ENCODE measurements at places on chromosomes 4 and X.

DNA sequence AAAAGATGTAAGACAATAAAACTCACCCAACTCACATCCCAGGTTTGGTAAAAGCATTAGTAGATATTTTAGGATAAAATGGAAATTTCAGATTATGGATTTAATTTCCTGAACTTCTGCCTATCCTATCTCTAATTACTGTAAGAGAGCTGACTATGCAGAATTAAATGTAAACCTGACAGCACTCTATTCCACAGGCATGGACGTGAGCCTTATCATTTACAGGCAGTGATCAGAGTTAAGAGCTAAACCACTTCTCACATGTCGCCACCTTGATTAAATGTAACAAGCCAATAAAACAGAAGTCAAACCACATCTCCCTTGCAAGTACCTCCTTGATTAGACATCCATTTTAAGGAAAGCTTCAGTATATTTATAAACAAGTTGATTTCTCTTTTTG, 97.5 kb upstream of the CBR4 start:
- DNase-seq = no peak

- no peak for DNase-seq
Measured at GRCh38 chr4:87388901-87389300, 2.1 kb downstream of the HSD17B11 start.

DNA sequence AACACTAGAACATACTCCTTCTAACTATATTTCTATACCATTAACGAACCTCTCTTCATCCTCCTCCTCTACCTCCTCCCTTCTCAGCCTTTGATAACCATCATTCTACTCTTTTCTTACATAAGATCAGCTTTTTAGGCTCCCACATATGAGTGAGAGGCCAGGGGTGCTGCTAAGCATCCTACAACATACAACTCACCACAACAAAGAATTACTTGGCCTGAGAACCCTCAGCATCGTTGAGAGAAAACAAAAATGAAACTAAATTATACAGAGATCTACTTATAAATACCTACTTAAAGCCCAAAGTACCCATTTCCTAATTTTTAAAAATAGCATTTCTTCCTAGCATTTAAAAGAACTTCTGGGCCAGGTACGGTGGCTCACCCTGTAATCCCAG, 77.7 kb downstream of the CC2D2A start:
- DNase-seq = no peak

GRCh38 chr4:38347251-38347650, 316.7 kb upstream of the KLF3 start:
- no peak for DNase-seq

DNA sequence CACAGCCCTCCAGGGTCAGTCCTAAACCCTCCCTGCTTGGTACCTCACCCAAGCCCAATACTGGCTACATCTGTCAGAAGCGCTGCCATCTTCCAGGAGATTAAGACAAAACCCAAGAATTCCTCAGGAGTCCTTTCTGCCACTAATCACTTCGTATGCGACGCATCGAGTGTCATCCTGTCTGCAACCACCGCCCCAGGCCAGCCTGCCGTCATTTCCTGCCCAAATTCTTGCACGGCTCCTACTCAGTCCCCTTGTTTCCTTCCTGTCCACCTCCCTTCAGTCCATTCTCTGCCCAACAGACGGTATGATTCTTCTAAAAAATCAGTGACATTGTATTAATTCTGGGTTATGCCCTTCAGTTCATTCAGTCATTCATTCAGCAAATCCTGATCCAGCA, 113.6 kb downstream of the NFKB1 start:
- DNase-seq = no peak

DNA sequence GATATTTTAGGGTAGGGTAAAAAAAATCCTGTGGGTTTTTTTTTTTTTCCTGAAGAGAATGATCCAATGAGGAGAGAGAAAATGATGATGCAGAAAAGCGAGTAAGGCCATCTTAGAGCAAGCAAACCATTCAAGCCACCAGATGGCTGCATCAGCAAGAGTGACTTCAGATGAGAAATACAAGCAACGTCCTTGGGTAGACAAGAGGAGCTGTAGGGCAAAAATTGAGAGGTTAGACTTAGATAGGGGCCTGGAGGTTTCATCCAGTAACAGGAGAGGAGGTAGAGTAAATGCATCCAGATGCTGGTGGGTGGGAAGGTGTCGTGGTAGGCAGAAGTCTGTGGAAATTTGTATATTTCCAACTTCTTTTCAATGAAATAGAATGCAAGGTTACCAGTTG, 14.6 kb downstream of the FTHL17 start:
- no peak for DNase-seq

GRCh38 chr4:99610605-99611175, 36.1 kb downstream of the MTTP start:
- no peak for DNase-seq

- DNase-seq = no peak
Measured at GRCh38 chr4:99144070-99144469, at the start of gene ADH4. TSS of gene ADH4 (minus strand) at chr4:99144297. CDS start at chr4:99144222, 75 bp downstream.
